ENCODE measurements at places on chromosomes 3 and 15.

- DNase-seq: no peak
Measured at GRCh38 chr3:61839256-61839655, 277.9 kb downstream of the PTPRG start.

- peak; percentile 16 for DNase-seq
Measured at GRCh38 chr3:127889461-127889863, 25.6 kb upstream of the KBTBD12 start.

GRCh38 chr15:91668370-91668769 is 185.1 kb upstream of the SLCO3A1 start:
- DNase-seq: no peak

DNA sequence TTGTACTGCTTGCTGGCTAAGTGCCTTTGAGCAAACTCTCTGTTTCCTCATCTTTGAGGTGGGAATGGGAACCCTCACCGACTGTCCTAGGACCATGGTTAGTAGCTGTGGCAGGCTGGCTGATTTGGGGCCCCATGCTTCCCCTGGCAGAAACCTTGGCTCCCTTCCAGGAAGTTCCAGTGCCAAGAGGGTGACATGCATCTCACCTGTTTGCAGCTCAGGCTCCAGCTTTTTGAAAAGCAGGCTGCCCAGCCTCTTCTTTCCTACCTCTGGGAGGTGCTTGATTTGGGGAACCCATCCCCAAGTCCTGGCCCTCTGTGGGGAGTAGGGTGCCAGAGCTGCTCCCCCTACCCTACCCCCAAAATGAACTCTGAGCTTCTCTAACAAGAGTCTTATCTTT is 50.8 kb downstream of the RAB11A start:
- DNase-seq: no peak

GRCh38 chr3:98095882-98096281 is 8.9 kb downstream of the OR5AC2 start:
- DNase-seq: no peak

DNA sequence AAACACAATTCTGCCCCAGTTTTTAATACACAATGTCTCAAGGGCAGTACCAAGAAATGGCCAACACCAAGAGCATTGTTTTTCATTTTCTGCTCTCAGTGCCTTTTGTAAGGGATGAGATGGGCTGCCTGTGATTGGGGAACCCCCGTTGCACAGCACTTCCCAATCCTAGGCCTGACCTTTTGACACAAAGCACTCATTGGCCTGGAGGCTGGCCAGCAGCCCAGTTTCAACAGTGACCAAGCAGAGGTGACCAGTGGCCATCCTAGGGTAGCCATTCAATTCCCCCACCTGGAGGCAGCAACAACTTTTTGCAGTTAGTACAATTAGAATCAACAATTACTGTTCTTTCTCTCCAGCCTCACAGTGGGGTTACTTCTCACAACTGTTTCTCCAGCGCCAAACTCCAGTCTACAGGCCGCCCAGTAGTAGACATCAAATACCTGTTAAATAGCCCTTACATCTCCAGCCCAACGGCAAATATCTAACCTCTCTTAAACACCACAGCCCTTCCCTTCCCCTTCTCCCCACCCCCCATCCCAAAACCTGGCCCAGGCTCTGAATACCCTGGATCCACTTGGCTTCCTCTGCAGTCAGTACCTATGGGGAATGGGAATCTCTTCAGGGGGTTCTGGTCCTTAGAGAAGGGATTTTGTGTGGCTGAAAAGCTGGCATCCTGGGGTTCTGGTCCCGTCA is 8.9 kb upstream of the LRRC2 start:
- peak; percentile 31 for DNase-seq

- peak; percentile 99 for DNase-seq
Measured at GRCh38 chr3:10173926-10174435, 9.3 kb downstream of the IRAK2 start.

GRCh38 chr3:154981664-154982063 is 98.5 kb upstream of the MME start:
- DNase-seq: no peak

- DNase-seq: no peak
Measured at GRCh38 chr3:64852738-64853137, 164.9 kb upstream of the ADAMTS9 start.

GRCh38 chr3:129207479-129207878 is 23.8 kb upstream of the CNBP start:
- no peak for DNase-seq

DNA sequence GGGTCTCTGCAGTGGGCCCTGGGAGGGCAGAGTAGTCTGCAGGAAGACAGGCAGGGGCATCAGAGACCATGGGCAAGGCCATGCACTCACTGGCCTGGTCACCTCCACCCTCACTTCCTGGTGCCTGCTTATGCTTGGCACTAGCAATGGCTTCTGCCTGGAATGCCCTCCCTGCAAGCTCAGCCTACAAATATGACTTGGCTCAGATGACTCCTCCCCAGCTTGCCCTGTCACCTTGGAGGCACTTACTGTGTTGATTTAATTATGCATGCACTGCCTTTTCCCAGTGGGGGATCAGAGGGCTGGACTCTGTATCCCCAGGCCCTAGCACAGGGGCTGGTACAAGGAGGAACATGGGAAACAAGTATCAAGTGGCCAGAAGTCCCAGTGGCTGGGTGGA is 7.8 kb downstream of the C3orf18 start:
- DNase-seq: no peak

GRCh38 chr3:135017003-135017893 is 222.2 kb downstream of the EPHB1 start:
- DNase-seq: no peak

- no peak for DNase-seq
Measured at GRCh38 chr3:101414121-101414520, 93.7 kb upstream of the IMPG2 start.

DNA sequence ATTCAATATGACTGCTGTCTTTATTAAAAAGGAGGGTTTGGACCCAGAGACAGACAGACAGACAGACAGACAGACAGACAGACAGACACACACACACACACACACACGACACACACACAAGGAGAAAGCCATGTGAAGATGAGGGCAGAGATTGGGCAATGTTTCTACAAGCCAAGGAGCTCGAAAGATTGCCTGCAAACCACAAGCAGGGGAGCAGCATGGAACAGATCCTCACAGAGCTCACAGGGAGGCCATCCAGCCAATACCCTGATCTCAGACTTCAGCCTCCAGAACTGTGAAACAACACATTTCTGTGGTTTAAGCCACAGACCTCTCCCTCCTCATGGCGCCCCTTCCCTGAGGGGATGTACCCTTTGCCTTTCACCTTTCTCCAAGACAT is 35.8 kb upstream of the ABHD2 start:
- peak; percentile 43 for DNase-seq

- DNase-seq: no peak
Measured at GRCh38 chr15:73331501-73331900, 37.3 kb downstream of the HCN4 start.

- DNase-seq: no peak
Measured at GRCh38 chr3:29690686-29691353, 409.9 kb downstream of the RBMS3 start.

- no peak for DNase-seq
Measured at GRCh38 chr3:102183186-102183585, 251.6 kb upstream of the ZPLD1 start.

GRCh38 chr15:101439285-101439919 is 50.1 kb downstream of the PCSK6 start:
- no peak for DNase-seq

- DNase-seq: peak; percentile 58
Measured at GRCh38 chr3:42476225-42477125, 26.0 kb upstream of the VIPR1 start.

DNA sequence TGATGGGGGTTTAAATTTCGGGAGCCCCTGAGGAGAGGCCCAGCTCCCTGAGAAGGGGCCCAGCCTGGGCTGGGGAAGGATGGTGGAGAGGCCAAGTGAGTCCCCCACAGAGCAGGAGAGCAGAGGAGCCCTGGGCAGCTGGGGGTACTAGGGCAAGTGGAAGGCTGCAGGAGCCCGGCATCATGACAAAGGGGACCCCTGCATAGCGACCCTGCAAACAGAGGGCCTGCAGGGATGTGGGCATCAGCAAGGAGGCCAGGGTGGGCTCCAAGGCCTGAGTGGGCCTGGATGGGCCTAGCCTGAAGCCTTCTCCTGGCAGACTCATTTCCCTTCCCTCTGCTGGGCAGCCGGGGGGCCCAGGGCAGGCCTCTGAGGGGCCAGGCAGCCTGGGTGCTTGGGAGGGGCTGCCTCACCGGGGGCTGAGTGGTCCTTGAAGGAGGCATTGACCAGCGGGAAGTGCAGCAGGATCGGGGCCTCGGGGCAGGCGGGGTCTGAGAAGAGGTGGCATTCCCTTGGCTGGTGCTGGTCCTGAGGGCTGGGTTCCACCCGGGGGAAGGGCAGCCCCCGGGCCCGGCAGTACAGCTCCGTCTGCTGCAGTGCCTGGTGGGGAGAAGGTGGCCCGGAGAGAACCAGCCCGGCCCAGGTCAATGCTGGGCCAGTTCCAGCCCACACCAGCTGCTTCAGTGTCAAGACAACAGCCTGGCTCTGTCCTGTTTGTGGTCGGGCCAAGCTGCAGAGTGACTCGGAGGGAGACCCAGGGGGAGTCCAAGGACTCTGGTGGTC is 24.7 kb downstream of the PLA2G4D start:
- DNase-seq: no peak

- DNase-seq: no peak
Measured at GRCh38 chr3:155491696-155492095, 198.2 kb upstream of the STRIT1 start.

DNA sequence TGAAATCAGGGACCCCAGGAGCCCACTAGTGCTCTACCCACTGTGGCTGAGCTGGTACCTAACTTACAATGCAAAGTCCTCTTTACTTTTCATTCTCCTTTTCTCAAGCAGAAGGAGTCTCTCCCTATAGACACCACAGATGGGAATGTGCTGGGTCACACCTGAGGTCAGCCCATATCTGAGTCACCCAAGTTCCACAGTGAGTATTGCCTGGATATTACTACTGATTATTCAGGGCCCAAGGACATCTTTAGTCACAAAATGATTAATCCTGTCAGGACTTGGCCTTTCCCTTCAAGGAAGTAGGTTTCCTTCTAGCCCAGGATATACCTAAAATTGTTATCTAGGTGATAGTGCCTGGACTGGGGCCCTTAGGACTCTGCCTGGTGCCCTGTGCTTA is 1305.2 kb downstream of the SI start:
- DNase-seq: no peak

- no peak for DNase-seq
Measured at GRCh38 chr3:89358281-89358680, 250.9 kb downstream of the EPHA3 start.

GRCh38 chr3:109982201-109982600 is 644.9 kb upstream of the DPPA4 start:
- no peak for DNase-seq

- no peak for DNase-seq
Measured at GRCh38 chr3:59737241-59737640, 687.4 kb upstream of the CFAP20DC start.

GRCh38 chr3:76912841-76913383 is 127.0 kb upstream of the ROBO2 start:
- no peak for DNase-seq

GRCh38 chr3:16595778-16596177 is 9.4 kb downstream of the DAZL start:
- DNase-seq: no peak

DNA sequence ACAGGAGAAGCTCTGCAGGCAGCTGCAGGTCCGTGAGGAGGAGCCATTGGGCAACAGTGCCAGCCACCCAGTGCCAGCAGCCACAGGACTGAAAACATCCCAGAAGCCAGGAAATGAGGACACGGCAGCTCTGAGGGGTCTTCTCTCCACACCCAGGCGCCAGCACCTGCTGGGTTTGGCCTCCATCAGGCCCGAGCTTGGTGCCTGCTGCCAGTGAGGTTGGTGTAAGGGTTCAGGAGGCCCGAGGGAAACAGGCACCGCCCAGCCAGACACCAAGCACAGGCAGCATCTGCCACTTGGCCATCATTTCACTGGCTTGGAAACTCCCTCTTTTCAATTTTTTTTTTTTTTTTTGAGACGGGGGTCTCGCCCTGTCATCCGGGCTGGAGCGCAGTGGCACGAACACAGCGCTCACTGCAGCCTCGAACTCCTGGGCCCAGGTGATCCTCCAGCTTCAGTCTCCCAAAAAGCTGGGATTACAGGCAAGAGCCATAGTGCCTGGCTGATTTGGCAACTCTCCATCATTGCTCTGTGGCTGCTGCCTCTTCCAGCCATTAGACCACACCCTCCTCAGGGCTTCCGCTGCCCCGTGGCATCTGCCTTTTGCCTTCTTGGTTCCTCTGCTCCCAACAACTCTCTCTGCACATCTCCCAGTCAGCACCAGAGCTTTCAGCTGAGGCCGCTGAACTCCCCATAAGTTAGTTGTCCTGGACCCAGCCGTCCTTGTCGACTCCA is 1.5 kb upstream of the ITIH3 start:
- peak; percentile 43 for DNase-seq

- no peak for DNase-seq
Measured at GRCh38 chr15:74543583-74543982, 2.6 kb downstream of the ARID3B start.

DNA sequence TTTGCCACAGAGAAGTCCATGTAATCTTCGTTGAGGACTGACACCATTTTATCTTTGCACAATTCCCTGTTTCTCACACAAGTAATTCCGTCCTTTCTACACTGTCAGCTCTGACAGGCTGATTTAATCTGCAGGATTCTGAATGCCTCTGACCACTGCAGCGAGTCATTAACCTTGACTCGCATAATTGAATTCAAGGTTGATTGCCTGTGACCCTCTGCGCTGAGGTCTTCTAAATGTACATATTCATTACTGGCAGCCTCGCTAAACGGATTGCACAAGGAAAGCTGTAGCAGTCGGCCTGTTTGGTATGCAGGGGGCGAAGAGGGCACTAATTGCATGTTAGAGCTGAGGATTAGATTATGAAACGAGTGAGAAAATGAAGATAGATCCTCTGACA is 147.8 kb downstream of the SHOX2 start:
- DNase-seq: no peak

- peak; percentile 15 for DNase-seq
Measured at GRCh38 chr3:148998715-148999423, 7.5 kb downstream of the GYG1 start.
